Activated effector memory CD4-positive, alpha-beta T cell treated with anti-CD3 and anti-CD28 coated beads, Interleukin-2, amount 50 U/mL, for 16 hours (primary cell): ENCODE measurements at places on chromosomes 7 and 10.

DNA sequence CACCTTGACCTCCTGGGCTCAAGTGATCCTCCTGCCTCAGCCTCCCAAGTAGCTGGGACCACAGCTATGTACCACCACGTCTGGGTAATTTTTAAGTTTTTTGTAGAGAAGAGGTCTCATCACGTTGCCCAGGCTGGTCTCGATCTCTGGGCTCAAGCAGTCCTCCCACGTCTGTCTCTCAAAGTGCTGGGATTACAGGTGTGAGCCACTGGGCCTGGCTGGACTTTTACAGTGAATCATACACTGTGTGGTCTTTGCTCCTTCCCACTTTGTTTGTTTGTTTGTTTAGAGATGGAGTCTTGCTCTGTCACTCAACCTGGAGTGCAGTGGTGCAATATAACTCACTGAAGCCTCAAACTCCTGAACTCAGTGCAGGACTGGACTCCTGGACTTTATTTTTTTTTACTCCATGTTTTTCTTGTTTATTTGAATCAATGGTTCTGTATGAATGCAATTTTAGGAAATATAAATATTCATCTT lies 12.5 kb downstream of the PPIA start:
- DNase-seq = no peak

GRCh38 chr10:121526801-121527221 lies 71.4 kb downstream of the FGFR2 start:
- DNase-seq = no peak

- no peak for DNase-seq
Measured at GRCh38 chr7:128446306-128446705, 9.4 kb upstream of the HILPDA start.

- DNase-seq = no peak
Measured at GRCh38 chr7:36748017-36748487, 23.8 kb upstream of the AOAH start.

DNA sequence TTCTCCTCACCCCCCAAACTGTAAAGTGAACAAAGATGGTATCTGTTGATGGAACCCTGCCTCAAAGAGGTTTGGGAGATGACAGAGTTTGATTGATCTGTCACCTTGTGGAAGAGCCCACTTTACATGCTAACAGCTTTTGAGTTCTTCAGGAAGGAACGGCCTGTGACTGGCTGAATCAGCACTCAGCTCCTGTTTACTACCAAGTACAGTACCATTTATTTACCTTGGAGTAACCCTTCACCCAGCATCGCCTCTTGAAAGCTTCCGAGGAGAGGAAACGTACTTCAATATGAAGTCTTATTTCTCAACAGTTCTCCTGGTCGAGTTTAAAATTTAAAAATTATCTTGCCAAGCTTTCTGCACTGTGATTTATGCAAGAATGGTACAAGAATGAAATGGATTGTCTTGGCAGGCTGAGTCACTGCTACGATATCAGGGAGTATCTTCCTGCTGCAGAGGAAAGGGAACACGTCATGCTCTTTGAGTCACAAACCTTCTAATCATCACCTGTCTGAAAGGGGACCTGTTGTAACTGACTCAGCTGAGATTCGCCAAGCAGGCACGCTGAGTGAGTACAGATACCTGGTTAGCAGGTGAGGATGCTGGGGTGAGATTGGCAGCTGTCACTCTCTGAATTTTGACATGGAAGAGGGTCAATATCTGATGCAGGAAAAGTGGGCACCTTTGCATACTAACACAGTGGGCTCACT lies 30.1 kb downstream of the KLF6 start:
- peak; percentile 78 for DNase-seq

DNA sequence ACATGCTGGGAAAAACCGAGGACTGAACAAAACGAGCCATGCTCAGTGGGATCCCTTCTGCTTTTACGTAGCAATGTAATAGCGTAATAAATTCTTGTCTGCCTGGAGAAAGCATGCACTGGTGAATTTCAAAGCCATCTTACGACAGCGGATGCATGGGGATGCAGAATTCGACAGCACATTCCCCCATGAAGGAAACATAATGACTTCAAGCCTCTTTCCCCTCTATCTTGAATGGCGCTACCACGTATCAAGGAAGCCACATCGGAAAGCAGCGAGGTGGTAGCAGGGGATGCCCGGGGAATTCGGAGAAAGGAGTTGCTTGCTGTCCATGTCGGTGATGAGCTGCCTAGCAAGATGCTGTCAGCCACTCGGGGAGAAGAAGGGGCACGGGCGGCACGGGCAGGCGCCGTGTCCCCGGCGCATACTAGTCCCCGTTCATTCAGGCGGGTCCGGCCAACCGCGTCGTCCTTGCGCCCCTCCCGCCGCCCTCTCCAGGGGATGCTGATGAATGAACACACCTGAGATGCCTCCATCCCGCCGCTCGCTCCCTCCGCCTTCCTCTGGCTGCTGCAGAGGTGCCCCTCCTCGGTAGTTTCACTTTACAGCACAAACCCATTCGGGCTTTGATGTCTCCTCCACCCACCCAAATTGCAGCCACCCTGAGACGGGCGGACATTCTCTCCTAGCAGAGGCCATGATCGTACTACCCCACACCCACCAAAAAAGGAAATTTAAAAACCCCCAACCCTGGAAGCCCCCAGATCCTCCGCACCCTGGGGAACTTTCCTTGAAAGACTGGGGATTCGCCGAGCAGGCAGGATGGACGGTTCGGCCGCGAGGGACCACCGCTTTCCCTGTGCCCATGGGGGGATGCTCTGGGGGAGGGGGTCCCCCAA lies 644 bp downstream of the SORBS1 start:
- DNase-seq = peak; percentile 81

DNA sequence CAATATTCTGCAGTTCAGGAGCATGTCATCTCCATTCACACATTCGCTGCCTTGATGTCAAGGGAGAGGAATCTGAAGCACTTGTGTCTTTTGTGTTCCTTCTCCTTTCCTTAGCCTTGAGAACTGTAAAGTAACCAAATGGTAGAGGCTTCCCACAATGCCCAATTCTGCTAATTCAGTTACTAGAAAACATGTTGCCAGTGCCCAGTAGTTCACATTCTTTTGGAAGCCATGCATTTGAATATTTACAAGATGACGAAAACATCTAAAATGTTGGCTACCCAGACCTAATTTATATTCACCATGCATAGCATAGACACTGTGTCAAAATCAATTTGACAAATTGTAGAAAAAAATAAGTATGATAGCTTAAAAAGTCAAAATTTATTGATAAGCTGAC lies 852.7 kb upstream of the PHF14 start:
- no peak for DNase-seq

DNA sequence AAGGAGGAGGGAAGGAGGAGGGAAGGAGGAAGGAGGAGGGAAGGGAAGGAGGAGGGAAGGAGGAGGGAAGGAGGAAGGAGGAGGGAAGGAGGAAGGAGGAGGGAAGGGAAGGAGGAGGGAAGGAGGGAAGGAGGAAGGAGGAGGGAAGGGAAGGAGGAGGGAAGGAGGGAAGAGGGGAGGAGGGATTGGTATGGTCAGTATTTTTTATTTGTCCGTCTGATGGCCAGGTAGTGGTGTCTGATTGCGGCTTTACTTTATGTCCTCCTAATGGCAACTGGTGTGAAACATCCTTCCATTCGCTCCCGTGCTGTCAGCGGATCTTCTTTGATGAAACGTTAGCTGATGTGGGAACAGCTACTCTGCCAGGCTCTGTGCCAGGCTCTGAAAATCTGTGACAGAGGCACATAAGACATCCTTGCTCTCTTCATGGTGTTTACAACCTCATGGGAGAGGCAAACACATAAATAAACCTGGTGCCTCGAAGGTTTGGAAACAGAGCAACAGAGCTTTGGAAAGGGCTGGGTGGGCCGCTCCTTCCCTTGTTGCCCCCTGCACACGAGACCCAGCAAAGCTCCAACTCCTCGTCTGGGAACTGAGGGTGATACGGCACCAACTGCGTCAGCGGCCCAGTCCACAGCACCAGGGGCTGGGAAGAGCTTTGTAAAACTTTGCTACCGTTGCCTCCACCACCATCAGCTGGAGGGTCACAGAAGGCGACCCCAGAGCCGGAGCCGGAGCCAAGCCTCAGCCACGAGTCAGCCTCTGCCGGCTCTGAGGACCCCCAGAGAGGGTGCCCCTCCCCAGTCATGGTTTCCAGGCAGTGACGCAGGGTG lies 40.3 kb downstream of the PDGFA start:
- peak; percentile 37 for DNase-seq

DNA sequence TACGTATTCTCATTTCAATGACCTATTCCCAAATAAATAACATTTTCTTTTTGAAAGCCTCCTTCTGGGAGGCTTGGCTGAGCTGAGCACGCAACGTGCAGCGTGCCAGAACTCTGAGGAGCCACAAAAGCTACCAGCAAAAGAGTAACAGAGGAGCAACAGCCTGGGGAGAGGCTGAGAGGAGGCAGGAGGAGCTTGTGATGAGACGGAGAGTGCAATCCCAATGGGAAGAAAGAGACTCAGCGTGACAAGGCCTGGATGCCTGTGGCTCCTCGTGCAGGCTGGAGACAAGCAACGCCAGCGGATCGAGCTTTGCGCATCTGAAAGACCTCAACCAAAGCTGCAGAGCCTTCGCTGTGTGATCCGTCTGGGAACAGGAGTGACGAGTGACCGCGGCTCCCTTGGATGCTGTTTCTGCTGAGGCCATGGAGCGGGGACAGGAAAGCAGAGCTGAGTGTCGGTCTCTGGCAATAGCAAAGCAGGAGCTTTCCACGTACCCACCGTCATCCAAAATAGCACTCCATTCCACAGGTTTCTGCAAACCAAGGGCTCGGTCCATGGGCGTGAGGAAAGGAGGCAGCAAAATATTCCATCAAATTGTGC lies 171.7 kb upstream of the PFKP start:
- no peak for DNase-seq

GRCh38 chr10:89257581-89257980 lies 6.0 kb upstream of the LIPA start:
- no peak for DNase-seq

- peak; percentile 89 for DNase-seq
Measured at GRCh38 chr10:62811159-62811875, 4.8 kb downstream of the EGR2 start.

- no peak for DNase-seq
Measured at GRCh38 chr7:133678137-133678814, 425.4 kb downstream of the EXOC4 start.

DNA sequence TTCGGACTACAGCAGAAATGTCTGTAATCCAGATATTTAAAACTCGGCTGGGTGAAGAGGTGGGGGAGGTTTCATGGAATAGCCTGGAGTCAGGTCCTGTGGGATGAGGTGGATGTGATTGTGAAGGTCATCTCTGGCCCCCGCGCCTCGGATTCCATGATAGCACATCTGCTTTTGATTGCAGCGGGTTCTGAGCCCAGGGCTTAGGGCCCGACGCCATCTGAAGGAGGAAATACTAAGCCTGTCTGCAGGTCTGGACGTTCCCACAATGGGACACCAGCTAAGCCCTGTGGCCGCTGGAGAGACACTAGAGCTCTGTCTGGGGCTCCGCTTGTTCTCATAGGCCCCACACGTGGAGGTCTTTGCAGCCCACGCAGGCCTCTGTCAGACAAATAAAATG lies 328.7 kb downstream of the CXCL12 start:
- no peak for DNase-seq

DNA sequence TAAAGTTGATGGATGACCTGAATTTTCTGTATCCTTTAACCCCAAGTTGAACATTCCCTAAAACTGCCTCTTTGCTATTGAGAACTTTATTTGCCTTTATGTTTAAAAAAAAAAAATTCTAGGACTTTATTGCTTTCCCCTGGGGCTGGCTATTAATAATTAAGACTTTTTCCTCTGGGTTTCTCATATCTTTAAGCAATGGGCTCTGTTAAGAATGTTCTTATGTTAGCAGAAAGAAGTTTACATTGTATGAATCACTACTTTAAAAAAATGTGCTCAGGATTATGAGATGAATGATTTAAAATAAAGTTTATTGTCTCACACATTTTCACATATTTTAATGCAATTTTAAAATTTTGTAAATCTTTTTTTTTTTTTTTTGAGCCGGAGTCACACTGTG lies 19.5 kb downstream of the TAX1BP1 start:
- no peak for DNase-seq

GRCh38 chr10:15259136-15259535 lies 90.6 kb upstream of the NMT2 start:
- no peak for DNase-seq

DNA sequence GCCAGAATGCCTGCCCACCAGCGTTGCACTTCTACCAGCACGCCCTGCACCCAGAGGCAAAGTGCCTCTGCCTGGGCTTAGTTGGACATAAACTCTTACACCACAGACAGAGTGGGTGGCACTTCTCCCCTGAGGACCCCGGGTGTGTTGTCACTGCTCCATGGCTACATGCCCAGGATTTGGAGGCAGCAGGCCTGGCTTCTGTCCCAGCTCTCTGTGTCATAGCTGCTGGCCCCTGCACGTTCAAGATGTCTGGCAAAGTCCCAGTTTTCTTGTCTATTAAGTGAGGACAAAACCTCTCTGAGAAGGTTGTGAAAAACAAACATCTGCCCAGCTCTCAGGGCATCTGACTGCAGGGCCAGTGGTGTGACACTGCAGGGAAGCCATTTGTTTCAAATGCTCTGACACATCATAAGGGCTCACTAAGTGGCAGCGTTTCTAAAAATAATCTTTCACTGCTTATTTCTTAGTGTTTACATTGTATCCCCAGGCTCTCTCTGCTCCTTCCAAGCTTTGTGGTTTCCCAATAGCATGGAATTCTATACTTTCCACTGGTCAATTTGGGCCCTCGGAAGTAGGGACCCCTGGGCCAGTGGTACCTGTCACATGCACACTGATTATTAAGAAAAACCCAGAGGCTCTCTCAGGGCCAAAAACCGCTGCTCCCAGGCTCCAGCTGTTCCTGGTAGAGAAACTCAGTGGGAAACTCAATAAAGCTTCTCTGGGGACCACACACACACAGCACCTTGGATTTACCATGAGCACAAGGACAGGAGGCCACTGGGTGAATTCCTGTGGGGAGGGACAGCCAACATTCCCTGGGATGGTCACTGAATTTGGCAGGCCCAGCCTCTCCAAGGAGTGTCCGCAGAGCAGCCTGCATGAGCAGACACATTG lies 86.2 kb upstream of the ANLN start:
- peak; percentile 54 for DNase-seq

GRCh38 chr7:119037941-119038340 lies 813.4 kb downstream of the ANKRD7 start:
- DNase-seq = no peak

DNA sequence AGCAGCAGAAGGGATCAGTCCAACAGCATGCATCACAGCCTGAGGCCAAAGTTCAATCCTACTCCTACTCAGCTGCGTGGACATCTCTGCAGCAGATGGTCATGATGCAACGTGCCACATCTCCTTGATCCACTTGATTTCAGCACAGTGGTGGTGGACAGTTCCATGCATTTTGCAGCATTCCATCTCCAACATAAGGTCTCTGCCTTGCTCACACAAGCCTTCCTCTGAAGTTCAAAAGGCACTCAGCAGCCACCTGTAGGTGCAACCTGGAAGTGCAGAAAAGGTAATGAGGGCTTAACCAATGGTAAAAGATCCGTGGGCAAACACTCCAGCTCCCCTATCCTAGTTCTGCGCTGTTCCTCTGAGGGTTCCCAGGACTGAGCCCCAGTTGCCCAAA lies 57.5 kb upstream of the CHCHD3 start:
- no peak for DNase-seq
